Liver (tissue), 10 donors: ENCODE measurements at places on chromosomes 3 and 15.

DNA sequence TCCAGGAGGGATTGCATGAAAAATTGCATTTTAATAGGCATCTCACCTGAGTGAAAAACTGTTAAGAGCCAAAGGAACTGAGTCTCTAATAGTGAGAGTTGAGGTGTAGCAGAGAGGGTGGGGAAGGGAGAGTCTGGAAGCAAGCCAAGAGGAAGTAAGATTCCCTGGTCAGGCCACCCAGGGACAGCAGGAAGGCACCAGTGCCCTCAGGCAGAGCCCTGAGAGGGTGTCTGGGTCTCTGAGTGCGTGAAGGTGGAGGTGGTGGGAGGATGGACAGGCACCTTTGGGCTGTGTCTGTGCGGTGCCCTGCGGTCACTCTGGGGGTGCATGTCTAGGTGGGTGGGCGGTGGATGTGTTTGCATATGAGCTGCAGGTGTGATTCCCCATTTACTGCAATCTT is 300.4 kb upstream of the ROPN1 start:
- DNase-seq, result peak; percentile 16

DNA sequence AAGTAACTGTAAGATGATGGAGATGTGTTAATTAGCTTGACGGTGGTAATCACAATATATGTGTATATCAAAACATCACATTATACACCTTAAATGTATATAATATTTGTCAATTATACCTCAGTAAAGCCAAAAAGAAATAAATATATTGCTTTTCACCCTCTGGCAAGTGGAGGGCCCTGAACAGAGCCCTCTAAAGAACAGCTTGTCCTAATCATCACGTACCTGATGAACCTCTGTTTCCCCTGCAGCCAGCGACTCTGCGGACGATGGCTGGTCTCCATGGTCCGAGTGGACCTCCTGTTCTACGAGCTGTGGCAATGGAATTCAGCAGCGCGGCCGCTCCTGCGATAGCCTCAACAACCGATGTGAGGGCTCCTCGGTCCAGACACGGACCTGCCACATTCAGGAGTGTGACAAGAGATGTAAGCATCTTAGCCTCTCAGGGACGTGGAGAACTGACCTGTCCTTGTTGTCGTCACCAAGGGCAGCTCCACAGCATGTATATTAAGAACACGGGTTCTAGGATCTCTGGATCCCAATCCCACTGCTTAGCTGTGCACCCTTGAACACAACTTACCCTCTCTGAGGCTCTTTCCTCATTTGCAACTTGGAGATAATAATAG is 6.3 kb downstream of the THBS1 start:
- DNase-seq, result no peak

- peak; percentile 38 for DNase-seq
Observed at GRCh38 chr3:140128631-140129030, 193.6 kb downstream of the CLSTN2 start.

DNA sequence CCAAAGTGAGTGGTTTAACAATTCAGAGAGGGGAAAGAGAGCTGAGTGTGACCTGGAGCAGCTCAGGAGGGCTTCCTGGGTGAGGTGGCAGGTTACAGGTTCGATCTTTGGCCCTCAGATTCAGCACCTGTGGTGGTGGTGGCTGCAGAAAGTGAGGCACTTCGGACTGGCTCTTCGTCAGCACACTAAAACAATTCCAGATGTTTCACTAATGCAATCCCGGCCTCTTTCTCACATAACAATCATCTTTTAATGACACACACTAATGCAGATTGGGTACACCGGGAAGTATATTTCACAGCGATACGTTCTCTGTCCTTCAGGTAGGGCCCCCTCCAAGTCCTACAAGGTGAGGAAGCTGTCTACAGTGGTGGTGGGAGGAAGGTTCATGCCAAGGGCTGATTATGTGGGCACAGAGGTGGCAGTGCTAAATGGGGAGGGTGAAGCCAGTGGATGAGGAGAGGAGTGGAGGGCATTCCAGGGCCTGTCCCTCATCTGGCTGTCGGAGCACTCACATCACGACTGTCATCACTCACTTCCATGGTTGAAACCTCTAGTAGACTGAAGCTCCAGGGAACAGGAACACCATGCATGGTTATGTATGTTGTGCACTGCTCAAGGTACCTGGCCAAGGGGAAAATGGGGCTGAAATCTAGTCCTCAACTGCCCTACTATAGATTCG is 171.1 kb downstream of the RAB11A start:
- DNase-seq, result no peak

DNA sequence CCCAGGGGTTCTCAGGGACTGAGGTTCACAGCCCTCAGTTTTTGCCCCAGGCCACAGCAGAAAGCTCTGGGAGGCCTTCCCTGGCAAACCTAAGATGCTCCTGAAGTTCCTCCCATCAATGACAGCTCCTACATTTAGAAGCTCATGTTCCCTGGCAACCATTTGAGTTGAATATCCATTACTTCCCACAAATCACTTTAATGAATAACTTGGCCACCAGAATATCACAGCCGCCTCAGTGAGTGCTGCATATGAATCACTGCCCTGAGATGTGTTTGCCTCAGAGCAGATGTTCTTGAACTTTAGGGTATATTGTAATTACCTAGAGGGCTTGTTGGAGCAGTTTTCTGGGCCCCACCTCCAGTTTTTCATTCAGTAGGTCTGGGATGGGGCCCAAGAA is 27.4 kb downstream of the SLCO2A1 start:
- no peak for DNase-seq

DNA sequence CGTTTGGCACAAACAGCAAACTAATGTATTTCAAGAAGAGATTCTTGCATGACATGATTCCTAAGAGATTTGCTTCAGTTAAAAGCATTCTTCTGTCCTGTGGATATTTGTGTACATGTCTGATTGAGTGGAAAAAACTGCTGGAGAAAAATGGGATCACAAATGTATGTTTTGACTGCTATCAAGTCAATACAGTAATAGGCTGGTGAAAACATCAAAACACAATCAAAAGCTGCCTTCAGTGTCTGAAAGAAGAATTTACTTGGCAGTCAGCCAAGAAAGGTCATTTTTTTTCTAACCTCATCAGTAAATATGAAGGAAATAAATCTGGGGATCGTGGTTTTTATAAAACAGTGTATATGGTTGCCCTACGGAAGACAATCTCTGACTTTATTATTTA is 1214.8 kb downstream of the NSUN3 start:
- DNase-seq, result no peak

DNA sequence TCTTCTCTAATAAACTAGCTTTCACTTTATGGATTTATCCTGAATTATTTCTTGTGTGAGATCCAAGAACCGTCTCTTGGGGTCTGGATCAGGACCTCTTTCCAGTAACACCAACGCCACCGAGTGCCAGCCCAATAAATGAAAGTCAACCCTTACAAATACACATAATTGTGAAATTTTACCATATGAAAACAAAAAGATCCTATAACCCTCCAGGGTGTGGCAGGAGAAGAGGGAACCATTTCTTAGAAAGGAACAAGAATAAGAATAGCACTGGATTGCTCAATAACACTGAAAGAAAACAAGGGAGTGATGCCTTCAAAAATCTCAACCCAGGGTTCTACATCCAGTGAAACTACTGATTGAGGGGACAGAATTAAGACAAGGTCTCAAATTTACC is 51.6 kb upstream of the ACKR4 start:
- DNase-seq, result no peak

GRCh38 chr3:177538750-177539730 is 341.8 kb upstream of the TBL1XR1 start:
- no peak for DNase-seq

DNA sequence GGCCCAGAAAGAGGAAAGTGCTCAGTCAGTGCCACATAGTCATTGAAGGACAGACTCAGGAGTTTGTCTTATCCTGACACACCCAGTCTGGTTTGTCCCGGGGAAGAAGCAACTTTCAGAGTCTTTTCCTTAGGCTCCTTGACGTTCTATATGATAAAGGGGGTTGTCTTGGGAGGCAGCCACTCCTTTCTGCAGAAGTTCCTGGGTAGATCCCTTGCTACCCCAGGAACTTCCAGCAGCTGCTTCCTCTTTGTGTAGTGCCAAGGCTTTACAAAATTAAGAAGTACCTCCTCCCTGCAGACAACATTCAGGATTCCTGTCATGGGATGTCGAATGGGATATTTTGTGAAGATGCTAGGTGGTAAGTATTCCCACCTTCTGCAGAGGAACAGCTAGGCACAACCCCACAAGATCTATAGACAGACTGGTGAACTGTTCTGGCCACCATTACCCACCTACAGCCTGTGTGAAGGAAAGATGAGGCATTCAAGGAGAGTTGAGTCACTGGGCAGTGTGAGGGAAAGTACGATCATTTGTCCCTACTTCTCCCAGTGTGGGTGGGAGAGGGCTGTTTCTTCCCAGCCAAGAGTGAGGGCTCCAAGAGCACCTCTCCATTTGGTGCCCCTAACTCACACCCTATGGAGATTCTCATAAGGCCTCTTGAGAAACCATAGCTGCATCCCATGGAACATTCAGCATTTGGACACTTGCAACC is 11.3 kb downstream of the TMEM266 start:
- DNase-seq, result no peak

DNA sequence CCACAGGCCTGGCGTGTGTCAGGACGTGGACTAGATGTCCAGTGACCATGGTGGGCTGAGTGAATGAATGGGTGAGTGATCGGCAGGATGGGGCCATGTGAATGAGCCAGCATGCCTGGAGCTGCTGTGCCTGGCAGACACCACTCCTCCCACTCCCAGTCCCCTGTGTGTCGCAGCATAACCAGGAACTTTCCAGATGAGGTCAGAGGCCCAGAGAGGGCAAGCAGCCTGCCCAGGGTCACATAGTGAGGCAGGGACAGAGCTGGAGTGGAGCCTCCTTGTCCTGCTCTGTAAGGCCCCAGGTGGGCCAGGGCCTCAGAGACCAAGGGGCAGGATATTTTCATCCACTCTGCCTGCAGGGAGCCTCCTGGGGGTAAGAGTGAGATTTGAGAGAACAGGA is 6.4 kb downstream of the IQSEC1 start:
- DNase-seq, result no peak

GRCh38 chr3:17201538-17201937 is 316.8 kb downstream of the PLCL2 start:
- no peak for DNase-seq

DNA sequence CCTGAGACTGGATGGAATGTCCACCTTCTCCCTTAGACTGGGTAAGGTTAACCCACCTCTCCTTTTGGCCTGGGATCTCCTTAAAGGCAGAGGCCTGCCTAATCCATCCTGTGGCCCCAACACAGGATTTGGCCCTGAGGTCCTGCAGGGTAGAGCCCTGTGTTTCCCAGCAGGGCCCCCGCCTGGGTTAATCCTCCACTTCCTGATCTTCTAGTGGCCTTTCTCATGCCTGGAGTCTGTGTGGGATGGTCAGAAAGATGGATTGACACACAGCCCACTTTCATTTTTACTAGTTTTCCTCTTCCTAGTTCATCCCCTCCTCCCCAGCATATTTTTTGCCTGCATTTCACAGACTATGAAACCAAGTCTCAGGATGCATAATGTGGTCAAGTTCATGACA is 48.9 kb upstream of the SLC6A6 start:
- no peak for DNase-seq

DNA sequence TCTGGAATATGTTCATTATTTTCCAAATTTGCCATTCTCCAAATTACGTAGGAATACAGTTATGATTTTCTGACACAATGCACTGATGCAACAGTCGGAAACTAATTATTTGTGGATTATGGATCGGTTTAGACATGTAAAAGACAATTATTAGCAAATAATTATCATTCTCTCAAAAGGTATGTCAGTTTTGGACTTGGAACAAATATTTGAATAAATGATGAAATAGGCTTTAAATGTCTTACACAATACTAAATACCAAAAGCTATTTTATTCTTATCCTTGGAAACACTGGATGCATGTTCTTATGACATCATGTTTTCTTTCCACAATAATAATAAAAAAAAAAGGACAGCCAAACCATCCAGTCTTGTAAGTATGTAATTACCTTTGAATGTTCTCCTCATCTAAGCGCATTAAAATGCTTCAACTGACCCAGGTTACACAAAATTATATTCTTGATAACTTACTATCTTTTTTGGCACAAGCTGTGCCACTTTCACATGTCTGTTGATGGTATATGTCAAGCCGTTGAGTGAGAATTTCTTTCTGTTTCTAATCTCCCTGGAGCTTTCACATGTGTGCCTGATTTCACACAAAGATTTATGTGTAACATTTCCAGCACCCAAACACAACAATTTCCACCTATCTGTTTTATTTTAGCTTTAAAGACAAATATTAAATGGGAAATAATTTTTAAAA is 238.5 kb upstream of the ZNF385D start:
- DNase-seq, result no peak

DNA sequence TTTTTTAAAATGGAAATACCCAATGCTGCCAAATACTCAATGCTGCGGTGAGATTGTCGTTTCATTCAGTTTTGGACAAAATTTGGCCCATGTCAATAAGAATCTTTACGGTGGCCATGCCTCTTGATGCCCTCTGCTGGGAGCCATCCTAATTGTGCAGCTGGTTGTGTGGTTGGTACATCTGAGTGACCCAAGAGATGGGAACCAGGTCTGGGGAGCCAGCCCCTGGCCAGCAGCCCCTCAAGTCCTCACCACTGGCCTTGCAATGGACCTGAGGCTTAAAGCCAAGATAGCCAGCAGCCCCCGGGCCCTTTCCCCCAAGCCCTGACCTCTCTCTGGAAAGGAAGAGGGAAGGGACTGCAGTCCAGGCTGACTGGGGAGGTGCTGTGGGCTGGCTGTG is 36.4 kb upstream of the ESYT3 start:
- no peak for DNase-seq

- no peak for DNase-seq
Observed at GRCh38 chr3:23044463-23044862, 158.7 kb upstream of the UBE2E2 start.

- no peak for DNase-seq
Observed at GRCh38 chr3:62454916-62455315, 81.6 kb upstream of the FEZF2 start.

- peak; percentile 74 for DNase-seq
Observed at GRCh38 chr3:112086076-112086854, at the start of gene C3orf52. C3orf52 (plus strand) TSS chr3:112086389; CDS start chr3:112086408, 19 bp downstream.

GRCh38 chr15:68429691-68430470 is 2.1 kb downstream of the ITGA11 start:
- peak; percentile 5 for DNase-seq

- DNase-seq, result no peak
Observed at GRCh38 chr3:68441054-68441453, 491.3 kb downstream of the TAFA4 start.

DNA sequence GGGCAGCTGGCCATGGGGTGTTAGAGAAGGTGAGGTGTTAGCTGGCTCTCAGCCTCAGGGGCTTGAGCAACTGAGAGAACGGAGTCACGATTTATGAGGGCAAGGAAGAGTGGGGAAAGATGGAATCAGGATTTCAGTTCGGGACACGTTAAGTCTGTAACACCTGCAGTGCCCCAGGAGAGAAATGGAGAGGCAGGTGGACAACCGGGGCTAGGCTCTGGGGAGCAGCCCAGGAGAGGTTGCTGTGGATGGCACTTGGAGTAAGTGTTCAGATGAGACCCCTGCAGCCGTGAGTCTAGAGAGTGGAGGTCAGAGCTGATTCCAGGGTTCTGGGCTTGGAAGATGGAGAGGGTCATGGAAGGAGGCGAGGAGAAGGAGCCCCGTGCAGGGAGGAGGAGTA is 237.9 kb downstream of the OCA2 start:
- DNase-seq, result no peak

- no peak for DNase-seq
Observed at GRCh38 chr15:74682954-74683353, 12.9 kb downstream of the EDC3 start.
